ENCODE measurements at places on chromosomes 3 and 15.

DNA sequence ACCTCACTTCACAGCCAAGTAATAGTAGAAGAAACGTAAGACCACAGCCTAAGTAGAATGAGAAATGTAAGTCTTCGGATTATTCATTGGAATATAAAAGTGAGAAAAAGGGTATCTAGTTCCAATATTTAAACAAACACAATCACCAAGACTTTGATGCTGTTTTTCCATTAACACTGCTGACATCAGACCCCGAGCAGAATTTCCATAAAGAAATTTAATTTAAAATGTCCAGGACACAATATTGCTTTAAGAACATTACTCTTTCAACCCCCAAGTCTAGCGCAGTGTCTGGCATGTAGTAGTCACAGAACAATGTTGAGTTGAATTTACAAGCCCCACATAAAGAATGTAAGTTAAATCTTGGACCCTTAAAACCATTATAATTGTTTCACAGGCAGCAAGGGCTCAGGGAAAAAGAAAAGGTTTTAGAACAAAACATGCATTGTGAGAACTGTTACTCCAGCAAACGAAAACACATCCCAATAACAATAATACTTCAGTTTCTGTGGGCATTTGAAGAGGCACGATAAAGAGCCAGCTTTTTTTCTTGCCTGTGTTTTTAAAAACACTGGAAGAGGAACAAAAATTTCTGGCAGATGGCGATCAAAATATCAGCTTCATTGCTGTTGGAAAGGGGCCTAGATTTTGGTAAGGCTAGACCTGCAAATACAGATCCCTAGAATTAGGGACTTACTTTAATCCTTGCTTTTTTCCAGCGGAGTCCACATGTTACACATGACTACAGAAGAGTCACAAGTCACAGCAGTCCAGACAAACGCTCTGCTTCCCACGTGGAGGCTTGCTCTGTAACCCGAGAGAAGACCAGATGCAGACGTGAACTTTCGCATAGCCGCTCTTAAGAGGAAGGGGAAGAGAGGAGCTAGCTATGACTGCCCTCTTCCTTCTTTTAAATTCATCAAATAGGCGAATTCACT lies 77.9 kb upstream of the IGSF10 start:
- no peak for DNase-seq

DNA sequence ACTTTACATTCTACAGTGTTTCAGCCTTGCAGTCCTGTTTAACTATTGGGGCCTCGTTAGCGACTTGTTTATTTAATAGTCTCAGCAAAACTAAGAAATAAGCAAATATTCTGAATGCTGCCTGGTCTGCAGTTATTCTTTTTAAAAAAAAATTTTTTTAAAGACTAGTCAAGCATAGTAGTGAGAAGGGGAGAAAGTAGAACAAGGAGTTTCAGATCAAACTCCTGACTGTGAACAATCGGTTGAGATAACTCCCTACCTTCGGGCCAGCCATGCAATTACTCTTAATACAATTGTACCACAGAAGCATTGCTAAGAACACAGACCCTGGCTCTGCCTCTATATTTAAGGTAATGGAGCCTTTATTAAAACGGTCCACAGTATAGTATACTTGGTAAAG lies 5.8 kb upstream of the DUT start:
- no peak for DNase-seq

- no peak for DNase-seq
Observed at GRCh38 chr3:85376131-85376530, 417.3 kb downstream of the CADM2 start.

GRCh38 chr3:67460841-67461510 lies 193.4 kb downstream of the SUCLG2 start:
- no peak for DNase-seq

- DNase-seq, result no peak
Observed at GRCh38 chr3:86929046-86929445, 61.9 kb downstream of the VGLL3 start.

- peak; percentile 9 for DNase-seq
Observed at GRCh38 chr3:119588112-119588511, 8.8 kb downstream of the ADPRH start.

DNA sequence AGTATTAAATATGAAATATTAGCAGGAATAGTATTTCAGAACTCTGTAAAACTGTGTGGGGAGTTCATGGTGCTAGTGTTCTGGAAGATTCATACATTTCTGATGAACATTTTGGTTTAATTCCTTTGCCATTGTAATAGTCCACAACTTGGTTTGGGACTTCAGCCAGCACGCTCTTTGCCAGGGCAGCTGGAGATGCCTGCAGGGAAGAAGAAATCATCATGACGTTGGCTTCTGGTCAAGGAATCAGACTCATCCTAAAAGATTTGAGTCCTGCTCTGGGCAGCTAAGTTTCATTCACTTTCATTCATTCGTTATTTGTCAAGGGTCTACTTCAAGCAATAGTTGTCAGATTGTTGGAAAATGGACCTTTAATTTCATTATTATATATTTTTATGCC lies 32.4 kb upstream of the MRPL3 start:
- DNase-seq, result no peak

DNA sequence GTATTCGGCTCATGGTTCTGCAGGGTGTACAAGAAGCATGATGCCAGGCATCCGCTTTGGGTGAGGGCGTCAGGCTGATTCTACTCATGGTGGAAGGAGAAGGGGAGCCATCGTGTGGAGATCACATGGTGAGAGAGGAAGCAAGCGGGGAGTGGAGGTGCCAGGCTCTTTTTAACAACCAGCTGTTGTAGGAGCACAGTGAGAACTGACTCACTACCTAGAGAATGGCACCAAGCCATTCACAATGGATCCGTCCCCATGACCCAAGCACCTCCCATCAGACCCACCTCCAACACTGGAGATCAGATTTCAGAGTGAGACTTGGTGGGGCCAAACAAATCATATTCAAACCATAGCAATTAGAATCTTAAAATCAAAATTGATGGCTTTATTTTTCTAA lies 259.8 kb upstream of the CTDSPL start:
- DNase-seq, result no peak

- no peak for DNase-seq
Observed at GRCh38 chr3:37934631-37935289, 55.8 kb upstream of the VILL start.

GRCh38 chr3:13662238-13662847 lies 113.4 kb downstream of the FBLN2 start:
- no peak for DNase-seq

Data from stimulated activated CD4-positive, alpha-beta T cell treated with anti-CD3 and anti-CD28 coated beads, Interleukin-1b, Interleukin-23, amount 100 ng/mL, for 4 hours (primary cell).